ENCODE measurements at places on chromosomes 5 and 9.
A peak's percentile ranks its signal among the peaks of the same experiment; 100 is the strongest.

GRCh38 chr9:265209-265870 lies 50.7 kb downstream of the DOCK8 start:
- no peaks in the 10 kb centered on the region for H3K36me3 ChIP-seq
- H3K4me1 ChIP-seq, result peaks cover 77% of the 10 kb centered on the region
- H3K4me3 ChIP-seq, result no peak overlapping the region
- no peak overlapping the region for H3K27ac ChIP-seq
- no peak for DNase-seq
- no peaks in the 10 kb centered on the region for H3K27me3 ChIP-seq

DNA sequence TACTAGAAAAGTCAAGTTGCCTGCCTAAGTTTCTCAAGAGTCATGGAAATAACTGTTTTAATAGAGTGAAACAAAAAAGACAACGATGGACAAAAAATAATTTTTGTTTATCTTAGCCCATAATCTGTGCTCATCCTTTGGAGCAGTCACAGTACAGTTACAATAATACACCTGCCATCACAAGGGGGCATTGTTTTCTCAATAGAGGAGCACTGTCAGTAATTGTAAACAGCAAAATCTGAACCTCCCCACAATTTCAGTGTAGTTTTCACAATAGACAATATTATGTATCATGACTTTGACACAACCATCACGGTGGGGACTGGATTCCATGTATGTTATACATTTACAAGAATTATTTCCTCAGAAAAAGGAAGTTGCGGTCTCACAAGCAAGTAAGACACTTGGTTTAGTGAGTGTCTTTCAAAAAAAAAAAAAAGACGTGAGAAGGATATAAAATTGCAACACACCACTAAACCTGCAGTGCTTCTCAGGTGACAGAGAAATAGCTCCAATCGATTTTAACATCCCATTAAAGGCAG lies 586.3 kb downstream of the PTPRD start:
- H3K27ac ChIP-seq, result no peak overlapping the region
- no peaks in the 10 kb centered on the region for H3K27me3 ChIP-seq
- H3K4me1 ChIP-seq, result no peaks in the 10 kb centered on the region
- no peak for DNase-seq

DNA sequence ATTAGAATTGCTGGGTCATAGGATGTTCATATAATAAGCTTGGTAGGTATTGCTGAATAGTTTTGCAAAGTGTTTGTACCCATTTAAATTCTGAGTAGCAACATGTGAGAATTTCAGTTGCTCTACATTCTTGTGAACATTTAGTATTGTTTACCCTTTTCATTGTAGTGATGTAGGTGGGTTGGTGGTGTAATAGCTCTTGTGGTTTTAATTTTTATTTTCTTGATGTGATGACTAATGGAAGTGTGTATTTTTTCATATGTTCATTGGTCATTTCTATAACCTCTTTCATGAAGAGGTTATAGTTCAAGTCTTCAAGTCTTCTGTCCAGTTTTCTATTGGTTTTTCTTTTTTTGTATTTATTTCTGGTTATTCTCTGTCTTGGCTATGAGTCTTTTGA lies 34.4 kb downstream of the RASA1 start:
- H3K36me3 ChIP-seq, result peaks cover 21% of the 10 kb centered on the region
- H3K4me1 ChIP-seq, result peaks cover 31% of the 10 kb centered on the region
- no peak overlapping the region for H3K4me3 ChIP-seq
- H3K27me3 ChIP-seq, result no peaks in the 10 kb centered on the region
- DNase-seq, result no peak

DNA sequence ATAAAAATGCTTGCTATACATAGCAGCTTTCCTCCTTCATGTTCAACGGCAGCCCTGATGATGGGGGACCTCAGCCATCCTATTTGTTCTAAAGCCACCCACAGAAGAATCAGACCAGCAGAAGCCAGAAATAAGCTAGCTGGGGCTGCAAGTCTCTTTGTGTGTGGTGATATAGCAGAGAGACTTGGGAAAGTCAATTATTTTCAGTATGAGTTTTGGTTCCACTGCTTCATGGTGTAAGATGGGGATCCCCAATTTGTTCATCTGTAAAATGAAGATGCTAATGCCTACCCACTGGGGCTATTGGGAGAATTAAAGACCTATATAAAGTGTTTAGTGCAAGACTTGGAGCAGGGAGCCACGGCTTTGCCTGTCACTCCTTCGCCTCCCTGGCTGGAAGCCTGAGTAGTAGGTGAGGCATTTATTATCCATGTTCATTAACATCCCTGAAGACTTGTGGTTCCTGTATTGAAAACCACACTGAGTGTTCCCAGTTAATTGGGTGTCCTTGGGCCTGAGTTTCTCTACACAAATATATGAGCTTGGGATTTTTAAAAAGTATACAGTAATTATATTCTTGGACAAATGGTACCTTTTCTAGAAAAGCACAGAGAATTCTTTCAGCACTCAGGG lies 210.1 kb upstream of the SLC24A2 start:
- H3K27me3 ChIP-seq, result no peaks in the 10 kb centered on the region
- H3K4me1 ChIP-seq, result no peaks in the 10 kb centered on the region
- no peak overlapping the region for H3K4me3 ChIP-seq
- no peaks in the 10 kb centered on the region for H3K36me3 ChIP-seq
- no peak overlapping the region for H3K27ac ChIP-seq

DNA sequence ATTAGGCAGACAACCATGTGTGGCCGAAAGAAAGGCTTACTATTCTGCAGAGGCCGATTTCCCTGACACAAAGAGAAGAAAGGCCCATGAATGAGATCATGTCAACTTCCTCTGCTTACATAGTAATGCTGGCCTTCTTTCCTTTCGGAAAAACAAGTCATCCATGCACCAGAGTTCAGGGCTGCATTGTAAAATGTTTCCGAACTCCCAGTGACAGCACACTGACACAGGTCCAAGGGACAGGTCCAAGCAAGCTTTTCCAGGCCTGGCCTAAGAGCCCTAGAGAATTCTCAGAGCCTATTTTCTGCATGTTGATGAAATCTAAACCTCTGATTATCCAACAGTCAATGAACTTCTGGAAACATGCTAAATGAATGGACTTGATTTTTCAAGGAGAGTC lies 140.9 kb downstream of the ZNF608 start:
- no peak for DNase-seq
- H3K4me3 ChIP-seq, result no peak overlapping the region
- peaks cover 14% of the 10 kb centered on the region for H3K4me1 ChIP-seq
- no peaks in the 10 kb centered on the region for H3K27me3 ChIP-seq
- H3K27ac ChIP-seq, result peak overlapping the region; percentile 49
- H3K36me3 ChIP-seq, result no peaks in the 10 kb centered on the region

DNA sequence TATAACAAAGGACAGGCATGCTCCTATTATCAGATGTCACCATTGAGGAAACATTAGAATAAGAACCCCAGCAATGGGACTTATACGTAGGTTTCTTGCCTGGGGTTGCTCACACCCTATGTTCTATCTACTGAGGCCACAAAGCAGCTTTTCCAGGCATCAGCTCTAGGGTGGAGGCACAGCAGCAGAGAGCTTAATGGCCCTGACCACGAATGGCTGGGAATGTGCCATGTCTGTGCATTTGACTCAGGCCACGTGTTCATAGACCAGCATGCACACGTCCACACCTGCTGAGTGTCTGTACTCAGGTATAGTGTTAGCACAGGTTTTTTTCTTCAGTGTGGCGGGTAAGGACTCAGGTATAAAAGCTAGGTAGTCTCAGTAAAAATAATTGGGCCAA lies 129.4 kb downstream of the AOPEP start:
- no peak for DNase-seq
- H3K27me3 ChIP-seq, result no peaks in the 10 kb centered on the region
- peaks cover 15% of the 10 kb centered on the region for H3K4me1 ChIP-seq
- no peak overlapping the region for H3K4me3 ChIP-seq
- H3K27ac ChIP-seq, result no peak overlapping the region

DNA sequence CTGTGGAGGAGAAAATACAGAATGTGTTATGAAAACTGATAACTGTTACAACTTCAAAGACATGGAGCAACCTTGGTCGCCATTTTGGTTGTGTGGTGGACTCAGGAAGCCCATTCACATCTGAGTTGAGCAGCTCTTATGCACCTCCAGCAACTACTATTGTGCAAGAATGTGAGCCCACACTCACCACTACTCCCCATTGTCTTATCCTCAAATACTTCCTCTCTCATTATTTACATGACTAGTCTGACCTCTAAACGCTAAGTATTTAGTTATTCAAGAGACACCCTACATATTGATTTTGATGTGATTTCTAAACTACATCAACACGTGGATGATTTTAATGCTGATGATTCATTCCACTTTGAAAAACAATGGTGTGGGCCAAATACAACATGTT lies 516.6 kb upstream of the CLINT1 start:
- H3K27ac ChIP-seq, result no peak overlapping the region
- H3K4me1 ChIP-seq, result peaks cover 24% of the 10 kb centered on the region
- no peak overlapping the region for H3K4me3 ChIP-seq
- no peak for DNase-seq
- H3K36me3 ChIP-seq, result no peaks in the 10 kb centered on the region

- no peak overlapping the region for H3K27ac ChIP-seq
- H3K36me3 ChIP-seq, result no peaks in the 10 kb centered on the region
- DNase-seq, result no peak
- no peaks in the 10 kb centered on the region for H3K27me3 ChIP-seq
These were observed 161.5 kb downstream of the DEPDC1B start for GRCh38 chr5:60538426-60538825.

DNA sequence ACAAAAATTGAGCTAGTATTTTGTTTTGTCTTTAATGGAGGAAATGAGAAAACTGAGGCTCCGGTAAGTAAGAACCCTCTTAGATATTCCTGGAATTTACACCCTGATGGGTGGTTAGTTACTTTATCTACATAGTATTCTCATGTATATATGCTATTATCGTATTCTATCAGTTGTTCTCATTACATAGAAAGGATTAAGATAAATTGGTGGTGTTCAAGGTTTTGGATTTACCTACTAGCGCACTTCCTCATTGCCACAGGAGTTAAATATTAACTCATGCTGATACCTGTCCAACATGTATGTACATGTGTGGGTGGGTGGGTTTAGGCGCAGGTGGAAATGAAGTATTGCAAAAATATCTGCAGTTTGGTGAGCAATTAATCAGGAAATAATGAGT lies 61.1 kb upstream of the IFNE start:
- no peaks in the 10 kb centered on the region for H3K27me3 ChIP-seq
- H3K4me1 ChIP-seq, result no peaks in the 10 kb centered on the region
- no peak for DNase-seq

DNA sequence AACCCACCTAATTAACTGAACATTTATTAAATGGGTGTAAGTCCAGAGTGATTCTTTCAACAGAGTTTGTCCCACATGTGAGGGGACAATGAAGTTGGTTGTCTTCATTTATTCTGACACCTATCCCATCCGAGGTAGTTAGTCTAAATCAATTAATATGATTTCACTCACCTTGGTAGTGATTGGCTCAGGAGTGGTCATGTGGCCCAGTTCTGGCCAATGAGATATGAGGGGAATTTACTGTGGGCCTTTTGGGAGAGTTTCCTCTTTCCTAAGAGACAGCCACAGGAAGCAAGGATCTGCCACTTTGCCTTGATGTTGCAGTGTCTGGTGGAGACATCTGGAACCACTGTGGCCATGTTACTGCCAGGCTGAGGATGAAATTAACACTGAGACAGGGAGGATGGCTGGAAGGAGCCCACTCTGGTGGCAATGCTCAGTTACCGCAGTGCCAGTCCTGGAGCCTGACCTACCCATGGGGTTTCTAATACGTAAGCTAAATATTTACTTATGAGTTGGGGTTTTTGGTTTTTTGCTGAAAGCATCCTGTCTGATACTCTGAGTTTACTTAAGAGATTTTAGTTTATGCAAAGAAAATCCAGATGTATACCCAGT lies 118.6 kb downstream of the FGF18 start:
- no peak overlapping the region for H3K4me3 ChIP-seq
- H3K27ac ChIP-seq, result no peak overlapping the region
- H3K27me3 ChIP-seq, result no peaks in the 10 kb centered on the region

GRCh38 chr9:1005043-1005667 lies 28.7 kb downstream of the DMRT3 start:
- no peaks in the 10 kb centered on the region for H3K36me3 ChIP-seq
- no peak overlapping the region for H3K4me3 ChIP-seq
- peaks cover 19% of the 10 kb centered on the region for H3K27me3 ChIP-seq
- DNase-seq, result no peak

DNA sequence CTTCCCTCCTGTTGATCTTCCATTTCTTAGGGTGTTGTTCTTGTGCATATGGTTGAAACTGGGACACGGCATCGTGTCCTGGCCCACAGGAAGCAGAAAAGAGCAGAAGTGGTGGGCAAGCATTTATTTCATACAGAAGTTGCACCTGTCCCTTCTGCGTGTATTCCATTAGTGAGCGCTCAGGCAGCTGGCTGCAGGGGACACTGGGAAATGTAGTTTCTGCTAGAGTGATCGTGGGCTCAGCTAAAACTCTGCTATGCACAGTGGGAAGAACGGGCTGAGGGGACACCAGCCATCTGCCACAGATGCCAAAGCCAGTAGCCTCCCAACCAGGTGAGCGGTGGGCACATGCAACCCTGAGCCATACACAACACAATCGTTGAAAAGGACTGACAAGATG lies 57.4 kb upstream of the ASS1 start:
- no peak overlapping the region for H3K4me3 ChIP-seq
- DNase-seq, result no peak

DNA sequence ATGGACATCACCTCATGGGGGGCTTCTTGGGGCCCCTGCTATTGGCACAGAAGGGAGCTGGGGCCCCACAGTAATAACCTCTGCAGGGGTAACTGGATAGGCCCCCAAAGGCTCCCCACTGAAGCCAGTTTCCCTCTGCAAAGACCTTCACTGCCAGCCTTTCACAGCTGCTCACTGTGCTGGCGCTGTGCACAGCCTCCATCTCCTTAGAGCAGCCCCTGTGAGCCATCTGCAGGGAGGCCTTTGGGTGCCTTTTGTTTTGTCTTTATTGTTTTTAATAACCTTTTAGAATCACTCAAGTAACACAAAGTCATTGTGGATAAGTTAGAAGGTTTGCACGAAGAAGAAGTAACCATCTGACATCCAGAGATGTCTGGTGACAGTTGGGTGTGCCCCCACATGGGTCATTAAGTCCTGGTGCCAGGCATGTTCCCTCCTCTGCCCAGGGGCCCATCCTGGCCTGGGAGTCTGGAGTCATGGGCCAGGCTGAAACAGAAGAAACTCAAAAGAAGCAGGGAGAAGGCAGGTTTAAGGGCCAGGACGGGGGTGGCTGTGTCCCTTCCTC lies 42.7 kb downstream of the NCS1 start:
- H3K27me3 ChIP-seq, result no peaks in the 10 kb centered on the region

DNA sequence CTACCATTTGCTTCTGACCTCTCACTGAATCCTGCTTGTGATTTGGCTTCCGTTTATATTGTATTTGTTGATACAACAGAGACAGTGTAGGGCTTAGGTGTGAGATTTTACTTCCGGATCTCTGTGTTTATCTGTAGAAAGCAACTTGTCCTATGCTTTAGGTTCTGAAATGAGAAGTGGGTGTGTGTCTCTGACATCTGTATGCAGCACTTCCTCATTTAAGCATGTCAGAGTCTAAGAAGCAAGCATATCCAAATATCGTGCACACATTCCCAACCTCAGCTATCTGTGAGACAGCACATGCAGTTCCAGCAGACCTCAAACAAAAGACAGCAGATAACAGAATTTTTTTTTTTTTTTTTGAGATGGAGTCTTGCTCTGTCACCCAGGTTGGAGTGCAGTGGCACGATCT lies 16.3 kb downstream of the KLF9 start:
- H3K4me3 ChIP-seq, result no peak overlapping the region
- peaks cover 87% of the 10 kb centered on the region for H3K4me1 ChIP-seq
- H3K27ac ChIP-seq, result peak overlapping the region; percentile 77
- H3K27me3 ChIP-seq, result no peaks in the 10 kb centered on the region

- no peaks in the 10 kb centered on the region for H3K4me1 ChIP-seq
- no peaks in the 10 kb centered on the region for H3K36me3 ChIP-seq
- no peaks in the 10 kb centered on the region for H3K27me3 ChIP-seq
- no peak for DNase-seq
- peak overlapping the region; percentile 40 for H3K27ac ChIP-seq
These were observed 91.4 kb downstream of the LIFR start for GRCh38 chr5:38465061-38465460.
